Activated naive CD8-positive, alpha-beta T cell treated with anti-CD3 and anti-CD28 coated beads, Interleukin-2, amount 50 U/mL, for 16 hours (primary cell): ENCODE measurements at places on chromosomes 6 and 20.

- DNase-seq: no peak
Measured at GRCh38 chr6:102571236-102571908, 1177.9 kb downstream of the GRIK2 start.

DNA sequence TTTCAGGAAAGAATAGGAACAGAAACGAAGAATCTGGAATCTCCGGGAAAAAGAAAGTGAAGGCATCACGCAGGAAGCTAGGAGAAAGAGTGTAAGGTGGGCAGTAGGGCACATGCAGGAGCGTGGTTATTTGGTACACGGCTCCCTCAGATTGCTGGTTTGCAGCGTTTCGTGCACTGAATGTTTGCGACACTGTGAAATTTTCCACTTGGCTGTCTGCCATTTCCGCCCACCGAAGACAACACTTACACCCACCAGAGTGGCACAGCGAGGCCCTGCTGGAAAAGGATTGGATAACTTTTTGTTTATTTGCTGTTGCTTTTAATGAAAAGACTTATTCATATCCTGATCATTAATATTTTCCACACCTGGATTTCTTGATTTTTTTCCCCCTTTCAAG lies 248.3 kb downstream of the GMPR start:
- peak; percentile 14 for DNase-seq

GRCh38 chr6:14816116-14816859 lies 429.6 kb upstream of the JARID2 start:
- no peak for DNase-seq

GRCh38 chr6:157224178-157224950 lies 99.0 kb downstream of the TMEM242 start:
- DNase-seq: no peak

GRCh38 chr20:61185841-61186601 lies 66.0 kb upstream of the CDH4 start:
- DNase-seq: no peak

- DNase-seq: no peak
Measured at GRCh38 chr6:37473364-37474095, 26.2 kb downstream of the CCDC167 start.

DNA sequence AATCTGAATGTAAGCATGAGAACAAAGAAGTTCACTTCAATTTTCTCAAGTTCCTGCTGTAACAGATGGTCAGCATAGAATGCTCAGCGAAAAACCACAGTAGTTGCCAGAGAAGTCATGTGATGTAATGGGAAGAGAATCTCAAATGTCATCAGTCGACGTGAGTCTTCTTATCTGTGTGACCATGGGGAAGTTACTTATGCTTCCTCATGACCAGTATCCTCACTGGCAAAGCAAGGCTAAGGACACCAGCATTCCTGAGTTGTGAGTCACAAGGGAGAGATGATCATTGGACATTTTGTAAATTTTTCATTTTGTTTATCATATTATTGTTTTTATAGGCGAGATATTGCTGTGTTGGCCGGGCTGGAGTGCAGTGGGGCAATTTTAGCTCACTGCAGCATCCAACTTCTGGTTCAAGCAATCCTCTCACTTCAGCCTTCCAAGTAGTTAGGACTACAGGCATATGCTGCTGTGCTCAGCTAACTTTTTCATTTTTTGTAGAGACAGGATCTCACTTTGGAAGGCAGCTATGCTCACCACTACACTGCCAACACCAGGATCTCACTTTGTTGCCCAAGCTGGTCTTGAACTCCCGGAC lies 21.9 kb downstream of the SGK1 start:
- no peak for DNase-seq

DNA sequence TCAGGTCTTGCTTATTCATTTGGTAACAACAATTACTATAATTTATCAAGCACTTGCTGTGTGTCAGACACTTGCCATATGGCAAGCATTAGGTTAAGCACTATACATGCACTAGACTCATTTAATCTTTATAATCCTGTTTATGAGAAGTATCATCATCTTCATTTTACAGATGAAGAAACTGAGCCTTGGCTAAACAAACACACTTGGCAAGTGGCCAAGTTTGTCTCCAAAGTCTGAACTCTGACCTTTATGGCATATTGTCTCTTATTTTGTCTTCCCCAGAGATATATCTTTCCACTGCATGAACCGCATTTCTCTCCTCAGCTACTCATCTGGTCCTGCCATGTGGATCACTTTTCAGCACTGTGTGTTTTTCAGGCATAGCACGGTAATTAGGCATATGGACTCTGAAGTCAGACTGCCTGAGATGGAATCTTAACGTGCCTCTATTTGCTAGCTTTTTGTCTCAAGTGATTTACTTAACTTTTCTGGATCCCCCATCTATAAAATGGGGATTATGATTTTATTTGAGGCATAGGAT lies 4.7 kb downstream of the ADGRF5 start:
- DNase-seq: no peak

DNA sequence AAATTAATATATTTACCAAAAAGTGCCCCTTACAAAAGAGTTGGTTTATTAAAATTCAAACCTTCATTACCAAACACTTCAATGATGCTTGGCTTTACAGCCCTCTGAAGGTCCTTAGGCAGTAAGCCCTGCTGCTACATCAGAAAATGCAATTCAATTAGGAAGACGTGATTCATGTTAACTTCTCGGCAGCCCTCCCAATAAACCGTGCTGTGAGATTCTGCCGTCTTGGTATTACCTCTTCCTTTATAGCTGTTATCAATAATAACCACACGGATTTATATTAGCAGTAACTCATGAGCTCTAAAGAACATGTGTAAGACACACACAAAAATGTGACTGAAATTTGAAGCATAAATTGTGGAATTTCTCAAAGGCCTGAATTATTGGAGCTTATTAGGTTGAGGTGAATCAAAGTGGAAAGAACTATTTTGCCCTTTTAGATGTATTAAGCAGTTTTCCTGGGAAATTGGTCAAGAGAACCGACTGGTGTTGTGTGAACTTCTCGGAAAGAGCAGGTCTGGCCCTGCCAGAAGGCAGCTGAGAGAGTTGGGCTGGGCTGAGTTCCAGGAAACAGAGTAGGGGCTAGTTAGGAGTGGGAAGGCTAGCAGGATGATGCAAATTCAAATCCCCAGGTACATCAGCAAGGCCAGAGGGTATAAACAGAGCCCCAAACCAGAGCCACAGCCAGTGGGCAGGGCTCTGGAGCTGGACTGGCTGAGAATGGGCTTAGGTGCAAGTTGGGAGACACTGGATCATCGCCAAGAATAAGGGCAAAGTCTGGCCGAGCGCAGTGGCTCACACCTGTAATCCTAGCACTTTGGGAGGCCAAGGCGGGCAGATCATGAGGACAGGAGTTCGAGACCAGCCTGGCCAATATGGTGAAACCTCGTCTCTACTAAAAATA lies 33.1 kb downstream of the FGD2 start:
- no peak for DNase-seq

DNA sequence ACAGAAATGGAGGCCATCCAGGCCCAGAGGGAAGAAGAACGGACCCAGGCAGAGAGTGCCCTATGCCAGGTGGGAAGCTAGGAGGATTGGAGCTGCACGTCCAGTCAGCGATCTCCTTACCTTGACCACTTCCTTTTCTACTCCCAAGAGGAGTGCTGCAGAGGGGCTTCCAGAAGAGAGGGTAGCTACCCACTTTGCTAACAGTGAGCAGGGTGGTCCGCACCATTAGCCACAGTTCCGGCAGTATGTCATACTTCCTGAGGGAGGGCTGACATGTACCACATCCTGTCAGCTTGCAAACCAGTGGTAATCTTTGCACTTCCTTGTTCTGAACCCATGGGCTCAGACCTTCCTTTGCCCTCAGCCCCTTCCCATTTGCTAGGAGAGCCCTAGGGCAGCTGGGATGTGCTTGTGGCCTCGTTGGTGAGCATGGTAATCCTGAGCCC lies 35.4 kb downstream of the CEP250 start:
- DNase-seq: peak; percentile 20

DNA sequence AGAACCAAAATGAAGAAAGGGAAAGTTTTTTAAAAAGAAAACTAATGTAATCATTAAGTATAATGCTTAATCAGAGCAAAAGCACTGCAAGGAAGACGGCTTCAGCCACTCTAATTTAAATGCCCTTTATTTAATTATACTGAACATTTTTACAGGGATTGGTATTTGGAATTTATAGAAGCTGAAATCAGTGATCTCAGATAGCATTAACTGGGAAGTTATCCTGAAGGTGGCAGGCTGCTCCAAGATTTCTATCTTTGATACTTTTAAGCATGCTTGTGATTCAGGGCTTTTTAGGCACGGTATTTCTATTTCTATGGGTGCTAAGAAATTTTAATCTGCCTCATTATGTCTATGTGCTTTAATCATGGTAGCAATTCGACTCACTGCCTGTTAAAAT lies 1.3 kb upstream of the NDUFAF4 start:
- no peak for DNase-seq

- DNase-seq: no peak
Measured at GRCh38 chr6:56101141-56101553, 146.2 kb downstream of the COL21A1 start.

GRCh38 chr20:5973172-5973571 lies 22.7 kb downstream of the MCM8 start:
- DNase-seq: no peak

DNA sequence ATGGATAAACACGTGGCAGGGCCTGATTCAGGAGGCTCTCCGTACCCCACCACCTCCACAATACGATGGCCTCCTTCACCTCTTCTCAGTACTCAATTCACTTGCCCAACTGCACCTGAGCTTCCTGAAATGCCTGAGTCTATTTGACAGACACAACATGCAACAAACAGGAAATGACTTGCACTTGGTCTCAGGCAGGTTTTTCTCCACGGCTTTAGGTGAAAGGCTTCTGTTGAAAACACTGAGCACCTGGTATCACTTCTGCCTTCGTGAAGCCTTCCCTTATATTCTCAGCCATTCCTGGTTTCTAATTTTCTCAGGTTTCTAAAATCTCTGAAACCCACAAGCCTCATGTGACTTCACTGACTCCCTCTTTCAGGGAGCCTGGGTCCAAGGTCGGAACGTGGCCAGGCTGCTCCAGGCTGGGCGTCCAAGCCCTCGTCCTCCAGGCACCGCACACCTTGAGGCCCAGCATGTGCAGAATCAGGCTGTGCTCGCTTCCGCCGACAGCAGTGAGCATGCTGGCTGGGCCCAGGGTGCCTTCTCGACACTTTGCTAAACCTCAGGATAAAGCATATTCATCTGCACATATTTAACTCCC lies 34.7 kb downstream of the TAF4 start:
- DNase-seq: no peak

DNA sequence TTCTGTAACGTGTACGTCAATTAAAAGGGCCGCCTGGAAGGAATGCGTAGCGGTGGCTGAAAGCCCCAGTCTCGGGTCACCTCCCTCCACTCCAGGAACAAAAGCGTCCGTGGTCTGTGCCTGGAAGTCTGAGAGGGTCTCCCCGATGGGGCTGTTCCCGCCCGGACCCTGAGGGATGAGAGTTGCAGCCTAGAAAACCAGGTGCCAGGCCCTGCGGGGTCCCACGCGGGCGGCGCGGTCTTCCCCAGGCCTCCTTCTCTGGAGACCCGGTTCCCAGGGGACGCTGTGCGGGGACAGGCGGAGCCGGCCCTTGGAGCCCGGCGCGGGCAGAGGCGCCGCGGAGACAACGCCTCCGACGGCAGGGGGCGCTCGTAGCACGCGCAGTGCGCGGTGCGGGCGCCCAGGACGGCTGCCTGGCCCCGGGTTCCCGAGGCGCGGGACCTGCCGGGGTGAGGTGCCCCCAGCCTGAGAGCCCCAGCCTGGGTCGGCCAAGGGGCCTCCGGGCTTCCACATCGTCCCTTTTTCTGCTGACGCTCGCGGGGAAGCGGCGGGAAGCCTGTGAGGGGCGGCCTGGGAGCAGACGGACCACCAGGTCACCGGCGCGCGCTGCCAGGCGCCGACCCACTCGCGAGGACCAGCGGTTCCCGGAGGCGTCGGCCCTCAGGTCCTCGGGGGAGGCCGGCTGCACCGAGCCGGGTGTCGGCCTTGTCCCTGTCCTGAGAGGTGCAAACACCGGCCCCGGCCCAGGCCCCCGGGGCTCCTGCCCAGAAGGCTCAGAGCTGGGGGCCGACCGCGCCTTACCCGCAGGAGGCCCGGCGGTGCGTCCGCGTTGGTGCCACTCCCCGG lies 5.3 kb upstream of the FOXC1 start:
- peak; percentile 39 for DNase-seq

- no peak for DNase-seq
Measured at GRCh38 chr6:39816747-39817146, 24.6 kb downstream of the DAAM2 start.

DNA sequence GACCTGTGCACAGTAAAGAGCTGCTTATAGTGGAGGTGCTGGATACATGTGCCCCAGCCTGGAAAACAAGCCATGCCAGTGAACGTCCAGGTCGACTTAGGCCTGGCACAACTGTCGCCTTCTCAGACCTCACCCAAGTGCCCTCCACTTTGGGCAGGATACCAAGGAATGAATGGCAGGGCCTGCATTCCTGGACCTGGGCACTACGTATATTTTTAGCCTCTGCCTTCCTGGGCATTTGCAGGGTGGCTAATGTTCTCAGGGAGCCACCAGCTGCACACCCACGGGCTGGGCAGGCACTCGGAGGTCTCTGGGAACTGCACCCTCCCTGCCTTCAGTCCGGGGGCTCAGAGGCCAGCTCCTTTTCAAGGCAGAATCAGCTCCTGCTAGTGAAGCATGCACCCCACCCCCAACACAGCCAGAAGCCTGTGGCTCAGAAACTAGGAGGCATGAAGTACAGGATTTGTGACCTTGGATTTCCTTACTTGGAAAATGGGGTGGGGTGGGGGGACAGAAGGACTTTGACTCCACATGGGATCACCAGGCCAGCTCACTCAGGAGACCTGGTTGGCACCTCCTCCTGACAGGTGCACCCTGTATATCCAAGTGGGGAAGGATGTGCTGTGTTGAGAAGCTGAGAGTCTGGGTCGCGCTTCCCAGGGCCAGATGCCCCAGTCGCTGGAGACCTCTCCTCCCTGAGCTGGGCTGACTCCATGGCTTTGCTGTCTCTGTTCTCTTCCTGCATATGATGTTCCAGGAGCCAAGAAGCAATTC lies 2.5 kb upstream of the LSM14B start:
- DNase-seq: no peak

DNA sequence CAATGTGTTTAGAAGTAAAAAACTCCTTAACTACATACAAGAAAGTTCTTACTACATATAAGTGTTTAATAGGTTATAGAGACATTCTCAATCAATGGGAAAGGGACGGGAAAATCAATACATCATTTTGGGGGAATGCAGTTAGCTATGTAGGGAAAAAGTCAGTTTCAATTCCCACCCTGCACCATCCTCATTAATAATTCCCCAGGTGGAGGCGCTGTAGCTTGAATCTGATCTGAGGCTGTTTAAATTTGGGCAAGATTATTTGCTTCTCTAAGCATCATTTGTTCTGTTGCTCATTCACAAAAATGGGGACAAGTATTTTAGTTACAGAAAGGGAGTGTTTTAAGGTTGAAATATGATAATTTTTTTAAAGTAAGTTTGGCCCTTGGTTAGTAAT lies 19.1 kb downstream of the OLIG3 start:
- no peak for DNase-seq

DNA sequence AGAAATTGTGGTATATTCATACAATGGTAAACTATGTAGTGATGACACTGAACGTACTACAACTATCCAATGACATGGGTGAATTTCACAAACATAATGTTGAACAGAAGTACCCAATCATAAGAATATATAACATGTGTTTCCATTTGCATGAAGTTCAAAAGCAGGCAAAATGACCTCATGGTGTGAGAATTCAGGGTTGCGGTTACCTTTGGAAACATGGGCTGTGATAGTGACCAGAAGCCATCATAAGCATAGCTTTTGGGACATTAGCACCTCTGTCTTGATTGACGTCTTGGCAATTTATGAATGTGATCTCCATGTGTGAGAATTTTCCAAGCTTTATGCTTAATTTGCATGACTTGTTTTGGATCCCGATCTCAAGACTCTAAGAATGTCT lies 500.1 kb upstream of the JAG1 start:
- DNase-seq: no peak

- DNase-seq: no peak
Measured at GRCh38 chr20:18783385-18783959, 30.1 kb upstream of the SCP2D1 start.
